Umbilical cord (tissue), 2 donors: ENCODE measurements at places on chromosomes 7 and 10. TPM values are rescaled to one million over a fixed set of nuclear protein-coding genes. Genes with fewer than 3 reads are reported as not detected.
A peak's percentile ranks its signal among the peaks of the same experiment; 100 is the strongest.

DNA sequence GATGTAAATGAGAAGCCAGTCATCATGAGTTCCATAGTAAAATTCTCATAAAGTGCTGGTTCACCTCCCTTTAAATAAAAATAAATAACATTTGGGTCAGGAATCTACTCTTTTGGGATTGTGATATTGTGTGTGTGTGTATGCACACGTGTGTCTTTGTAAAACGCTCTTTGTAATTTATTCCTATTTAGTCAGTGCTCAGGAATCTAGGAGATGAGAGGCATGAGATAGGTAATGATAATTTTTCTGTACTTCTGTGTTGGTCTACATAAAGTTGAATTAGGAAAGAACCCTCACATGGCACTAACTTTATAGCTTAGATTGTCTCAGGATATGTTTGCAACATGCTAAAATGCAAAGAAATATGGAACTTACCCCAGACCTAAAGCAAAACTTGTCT, 4.9 kb upstream of the CALCR start:
- no peak for DNase-seq

DNA sequence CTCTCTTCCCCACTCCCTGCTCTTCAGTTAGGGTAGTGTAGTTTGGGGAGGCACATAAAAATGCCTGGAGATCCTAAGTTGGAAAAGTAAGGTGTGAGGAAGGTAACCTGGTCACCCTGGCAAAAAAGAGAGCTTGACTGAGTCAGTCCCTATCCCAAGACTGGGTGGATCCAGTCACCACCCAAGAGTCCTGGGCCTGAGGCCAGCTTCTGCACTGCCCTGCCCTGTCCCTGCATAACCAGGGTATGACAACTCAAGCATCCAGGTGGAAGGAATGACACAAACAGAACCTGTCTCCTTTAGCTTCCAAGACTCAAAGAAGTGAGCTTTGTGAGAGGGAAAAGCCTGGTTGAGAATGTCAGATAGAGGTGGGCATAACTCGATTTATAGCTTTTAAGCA, 26.9 kb upstream of the SORBS1 start:
- DNase-seq = no peak

- no peak for DNase-seq
Measured at GRCh38 chr7:68730194-68730593, 868.1 kb upstream of the AUTS2 start.

- DNase-seq = no peak
Measured at GRCh38 chr10:107540981-107541380, 376.5 kb upstream of the SORCS1 start.

DNA sequence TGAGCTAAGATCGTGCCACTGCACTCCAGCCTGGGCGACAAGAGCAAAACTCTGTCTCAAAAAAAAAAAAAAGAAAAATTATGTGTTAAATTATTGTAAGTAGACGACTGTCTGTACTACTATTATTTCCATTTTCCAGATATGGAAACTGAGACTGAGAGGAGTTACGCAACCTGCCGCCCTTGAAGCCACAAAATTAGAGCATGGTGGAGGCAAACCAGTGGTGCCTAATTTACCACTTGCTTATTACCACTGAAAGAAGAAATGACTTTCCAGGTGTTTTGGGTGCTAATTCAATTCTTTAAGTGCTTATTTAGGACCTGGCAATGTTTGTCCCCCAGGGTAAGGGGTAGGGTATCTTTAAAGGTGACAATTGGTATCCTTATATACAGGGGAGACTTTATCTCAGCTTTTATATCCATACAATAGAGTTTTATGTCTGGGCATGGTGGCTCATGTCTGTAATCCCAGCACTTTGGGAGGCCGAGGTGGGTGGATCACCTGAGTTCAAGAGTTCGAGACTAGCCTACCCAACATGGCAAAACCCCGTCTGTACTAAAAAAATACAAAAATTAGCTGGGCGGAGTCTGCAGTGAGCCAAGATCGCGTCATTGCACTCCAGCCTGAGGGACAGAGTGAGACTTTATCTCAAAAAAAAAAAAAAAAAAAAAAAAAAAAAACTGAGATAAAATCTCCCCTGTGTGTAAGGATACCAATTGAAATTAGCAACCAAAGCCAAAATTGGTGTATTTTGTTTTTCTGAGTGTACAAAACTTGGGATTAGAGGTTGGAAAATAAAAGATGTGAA, 16.6 kb upstream of the CAMK1D start:
- no peak for DNase-seq

- no peak for DNase-seq
Measured at GRCh38 chr10:73060738-73061635, 35.7 kb downstream of the P4HA1 start.

DNA sequence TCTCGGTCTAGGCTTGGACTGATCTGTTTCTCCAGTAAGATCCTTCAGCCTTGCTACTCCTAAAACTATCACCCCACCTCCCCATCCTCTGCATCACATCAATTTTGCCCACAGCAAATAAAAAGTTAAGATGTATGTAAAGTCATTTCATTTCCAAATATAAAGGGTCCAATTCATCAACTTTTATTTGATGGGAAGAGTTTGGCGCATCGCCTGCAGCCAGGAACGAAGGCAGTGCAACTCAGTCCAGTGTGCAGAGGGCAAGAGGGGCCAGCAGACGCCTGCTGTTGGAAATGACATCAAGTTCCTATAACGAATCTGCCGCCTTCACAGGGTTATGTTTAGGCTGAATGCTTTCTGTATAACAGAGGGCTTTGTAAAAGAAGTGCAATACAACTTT, 97.0 kb downstream of the SVIL start:
- DNase-seq = no peak

DNA sequence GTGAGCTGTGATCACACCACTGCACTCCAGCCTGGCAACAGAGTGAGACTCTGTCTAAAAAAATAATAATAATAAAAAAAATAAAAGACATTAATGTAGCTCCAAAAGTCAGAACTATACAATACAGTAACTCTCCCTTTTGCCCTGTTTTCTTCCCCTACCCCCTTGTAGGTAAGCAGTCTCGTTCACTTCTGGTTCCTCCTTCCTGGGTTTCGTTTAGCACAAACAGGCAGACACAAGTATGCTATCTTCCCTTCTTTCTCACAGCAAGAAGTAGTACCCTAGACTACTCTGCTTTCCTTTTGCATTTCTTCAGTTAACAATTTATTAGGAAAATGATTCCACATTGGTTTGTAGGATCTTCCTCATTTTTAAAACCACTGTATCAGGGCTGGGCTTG, 33.1 kb downstream of the PDSS1 start:
- DNase-seq = no peak

- DNase-seq = no peak
Measured at GRCh38 chr7:37944737-37945054, 24.3 kb downstream of the EPDR1 start.

DNA sequence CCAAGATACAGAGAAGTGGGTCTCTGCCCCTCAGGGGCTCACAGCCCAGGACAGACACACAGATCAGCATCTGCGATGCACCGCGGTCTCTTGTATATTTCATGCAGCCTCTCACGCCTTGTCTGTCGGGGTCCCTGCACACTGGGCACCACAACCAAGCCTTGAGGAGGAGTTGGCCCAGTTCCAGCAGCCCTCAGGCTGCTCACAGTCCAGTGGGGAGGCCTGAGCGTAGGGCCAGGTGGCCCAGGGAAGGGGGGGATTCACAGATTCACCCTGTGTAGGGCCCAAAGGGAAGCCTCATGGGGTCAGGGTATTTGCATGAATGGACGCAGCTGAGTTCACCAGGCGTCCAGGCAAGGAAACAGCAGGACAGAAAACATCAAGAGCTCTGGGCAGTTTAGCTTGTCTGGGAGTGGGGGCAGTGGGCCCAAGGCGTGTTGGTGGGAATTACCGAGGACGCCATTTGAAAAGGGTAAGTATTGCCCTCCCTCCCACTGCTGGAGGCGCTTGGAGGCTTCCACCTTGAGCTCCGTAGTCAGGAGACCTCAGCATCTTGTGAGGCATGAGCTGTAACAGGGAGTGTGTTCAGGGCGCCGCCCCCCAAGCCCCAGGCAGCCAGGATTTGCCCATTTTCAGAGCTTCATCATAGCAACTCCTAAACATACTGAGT, 129.1 kb upstream of the CHST15 start:
- DNase-seq = no peak

DNA sequence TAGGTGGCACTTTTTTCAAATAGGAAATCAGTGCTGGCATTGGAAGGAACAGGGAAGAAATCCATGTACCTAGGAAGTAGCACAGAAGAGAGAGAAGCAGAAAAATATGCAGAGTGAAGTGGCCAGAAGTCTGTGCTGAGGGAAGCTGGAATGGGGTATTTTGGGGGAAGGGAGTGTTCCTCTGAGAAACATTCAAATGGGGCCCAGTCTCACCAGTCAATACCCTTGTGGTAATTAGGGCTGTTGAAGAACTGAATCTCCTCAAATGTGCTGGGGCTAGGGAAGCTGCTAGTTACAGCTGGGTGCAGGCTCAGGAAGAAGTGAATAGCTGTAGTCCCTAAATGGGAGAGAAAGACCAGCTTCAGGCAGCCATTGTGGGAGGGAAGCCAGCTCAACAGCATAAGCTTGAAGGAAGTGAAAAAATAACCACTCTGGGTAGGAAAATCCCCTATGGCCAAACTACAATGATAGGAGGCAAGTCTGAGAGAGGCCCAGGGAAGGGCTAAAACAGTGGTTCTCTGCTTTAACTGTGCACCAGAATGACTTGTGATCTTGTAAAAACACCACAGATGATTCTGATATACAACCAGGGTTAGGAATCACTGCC, 7.6 kb downstream of the NDST2 start:
- peak; percentile 24 for DNase-seq

DNA sequence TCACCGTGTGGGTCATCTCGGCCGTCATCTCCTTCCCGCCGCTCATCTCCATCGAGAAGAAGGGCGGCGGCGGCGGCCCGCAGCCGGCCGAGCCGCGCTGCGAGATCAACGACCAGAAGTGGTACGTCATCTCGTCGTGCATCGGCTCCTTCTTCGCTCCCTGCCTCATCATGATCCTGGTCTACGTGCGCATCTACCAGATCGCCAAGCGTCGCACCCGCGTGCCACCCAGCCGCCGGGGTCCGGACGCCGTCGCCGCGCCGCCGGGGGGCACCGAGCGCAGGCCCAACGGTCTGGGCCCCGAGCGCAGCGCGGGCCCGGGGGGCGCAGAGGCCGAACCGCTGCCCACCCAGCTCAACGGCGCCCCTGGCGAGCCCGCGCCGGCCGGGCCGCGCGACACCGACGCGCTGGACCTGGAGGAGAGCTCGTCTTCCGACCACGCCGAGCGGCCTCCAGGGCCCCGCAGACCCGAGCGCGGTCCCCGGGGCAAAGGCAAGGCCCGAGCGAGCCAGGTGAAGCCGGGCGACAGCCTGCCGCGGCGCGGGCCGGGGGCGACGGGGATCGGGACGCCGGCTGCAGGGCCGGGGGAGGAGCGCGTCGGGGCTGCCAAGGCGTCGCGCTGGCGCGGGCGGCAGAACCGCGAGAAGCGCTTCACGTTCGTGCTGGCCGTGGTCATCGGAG, 1.8 kb downstream of the ADRA2A start:
- no peak for DNase-seq

GRCh38 chr7:45975847-45976484, 54.9 kb upstream of the IGFBP3 start:
- no peak for DNase-seq

DNA sequence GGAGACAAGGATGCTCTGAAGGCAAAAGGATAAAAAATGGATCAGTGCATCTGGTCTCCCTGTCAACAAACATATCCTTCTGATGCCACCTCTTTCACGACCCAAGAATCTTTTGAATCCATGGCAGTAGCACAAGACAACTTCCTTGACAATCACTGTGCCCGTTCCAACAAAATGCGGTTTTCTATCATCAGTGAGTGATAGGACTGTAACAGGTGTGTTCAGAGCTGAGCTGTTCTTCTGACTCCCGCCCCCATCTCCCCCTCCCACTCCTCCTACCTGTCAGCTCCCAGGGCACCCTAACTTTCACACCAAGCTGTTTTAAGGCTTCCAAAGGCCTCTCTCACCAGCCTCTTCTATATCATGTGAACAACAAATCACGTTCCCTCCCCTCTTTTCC, 74.8 kb downstream of the PARD3 start:
- no peak for DNase-seq

GRCh38 chr10:86936661-86937501, 20.5 kb downstream of the MMRN2 start:
- DNase-seq = no peak

Gene ZRANB1
- total RNA-seq = 32.0 TPM

Gene DLD
- total RNA-seq = 69.1 TPM

Gene PDE6C
- total RNA-seq = 1.2 TPM

Gene ZNF425
- total RNA-seq = 5.1 TPM

Gene TLL2
- 1.2 TPM for total RNA-seq

Gene POP7
- total RNA-seq = 20.7 TPM

Gene FAM237B
- total RNA-seq = 1.7 TPM

Gene AP5Z1
- total RNA-seq = 21.4 TPM

Gene SUN3
- not detected for total RNA-seq
